ENCODE measurements at places on chromosomes 1 and 21. TPM values are rescaled to one million over a fixed set of nuclear protein-coding genes. Genes with fewer than 3 reads are reported as not detected.

Gene C4BPA
- total RNA-seq: not detected

Gene ATP5PB
- total RNA-seq: 234 TPM

GRCh38 chr21:26171258-26172100 is 909 bp upstream of the APP start:
- peak; percentile 26 for DNase-seq
- peaks cover 22% of the 10 kb centered on the region for H3K4me1 ChIP-seq
- no peaks in the 10 kb centered on the region for H3K36me3 ChIP-seq
- no peaks in the 10 kb centered on the region for H3K27me3 ChIP-seq
- peak overlapping the region; percentile 92 for H3K27ac ChIP-seq

DNA sequence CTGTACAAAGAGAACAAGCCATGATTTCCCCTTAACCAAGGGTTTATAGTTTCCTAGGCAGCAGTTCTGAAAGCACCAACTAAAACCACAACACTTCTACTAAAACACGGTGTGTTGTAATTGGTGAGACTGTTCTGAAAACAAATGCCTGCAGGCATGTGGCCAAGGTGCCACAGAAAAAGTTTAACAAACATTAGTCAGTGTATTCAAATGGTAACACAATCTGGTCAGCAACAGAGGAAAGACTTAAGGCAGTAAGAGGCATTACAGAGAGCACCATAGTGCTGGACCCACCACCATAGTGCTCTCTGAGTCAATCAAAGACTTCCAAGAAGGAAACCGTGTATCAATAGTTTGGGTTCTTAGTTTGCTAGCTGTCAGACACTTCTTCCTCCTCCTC is 16.7 kb downstream of the SNIP1 start:
- H3K36me3 ChIP-seq: peaks cover 36% of the 10 kb centered on the region
- no peak for DNase-seq
- H3K4me3 ChIP-seq: no peak overlapping the region
- no peak overlapping the region for H3K27ac ChIP-seq
- no peaks in the 10 kb centered on the region for H3K27me3 ChIP-seq

Gene SLC1A7
- 0.20 TPM for total RNA-seq

DNA sequence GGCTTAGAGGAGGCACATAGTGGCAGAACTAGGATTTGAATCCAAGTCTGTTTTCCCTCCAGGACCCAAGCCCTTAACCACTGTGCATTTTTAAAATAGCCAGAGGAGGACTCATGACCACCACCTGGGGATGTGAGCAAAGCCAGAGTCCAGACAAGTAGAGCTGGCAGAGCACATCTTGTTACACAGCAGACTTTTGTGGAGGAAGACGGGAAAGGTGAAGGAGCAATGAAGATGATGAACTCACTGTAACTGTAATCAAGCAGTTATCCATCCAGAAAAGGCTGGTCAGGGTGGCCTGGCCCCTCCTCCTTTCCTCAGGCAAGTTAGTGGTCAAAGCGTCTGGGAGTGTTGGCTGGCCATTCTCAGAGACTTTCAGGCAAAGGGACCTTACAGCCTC is 50.9 kb downstream of the SLC44A3 start:
- no peak for DNase-seq
- H3K27ac ChIP-seq: no peak overlapping the region
- no peaks in the 10 kb centered on the region for H3K27me3 ChIP-seq
- no peak overlapping the region for H3K4me3 ChIP-seq
- H3K36me3 ChIP-seq: no peaks in the 10 kb centered on the region

Gene GBP5
- total RNA-seq: 2.4 TPM

Gene REN
- not detected for total RNA-seq

DNA sequence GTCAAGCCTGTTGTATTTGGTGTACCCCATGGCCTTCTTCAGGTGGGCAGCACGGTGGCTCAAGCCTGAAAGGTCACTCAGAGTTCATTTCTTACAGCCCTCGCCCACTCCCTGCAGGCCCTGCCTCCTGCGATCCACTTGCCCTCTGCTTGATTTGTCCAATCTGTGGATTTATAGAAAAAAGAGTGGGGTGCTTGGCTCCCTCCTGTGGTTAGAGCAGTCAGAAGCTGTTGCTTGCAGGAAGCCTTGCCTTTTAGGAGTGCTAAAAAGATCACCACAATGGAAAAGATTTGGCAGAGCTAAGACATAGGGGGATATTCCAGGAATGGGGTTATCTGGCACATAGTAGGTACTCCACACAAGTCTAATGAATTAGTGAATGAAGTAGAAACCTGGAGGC is 108.0 kb upstream of the TRABD2B start:
- H3K4me1 ChIP-seq: no peaks in the 10 kb centered on the region
- no peak overlapping the region for H3K4me3 ChIP-seq
- no peak for DNase-seq
- H3K36me3 ChIP-seq: no peaks in the 10 kb centered on the region

- H3K27me3 ChIP-seq: no peaks in the 10 kb centered on the region
- peaks cover 19% of the 10 kb centered on the region for H3K4me1 ChIP-seq
- DNase-seq: no peak
- H3K4me3 ChIP-seq: no peak overlapping the region
Observed at GRCh38 chr1:76136894-76137293, 62.3 kb downstream of the ST6GALNAC3 start.
